ENCODE measurements at places on chromosomes 6 and 20. TPM values are rescaled to one million over a fixed set of nuclear protein-coding genes. Genes with fewer than 3 reads are reported as not detected.
A peak's percentile ranks its signal among the peaks of the same experiment; 100 is the strongest.

The ZC3H12D gene
- total RNA-seq: 2.6 TPM

DNA sequence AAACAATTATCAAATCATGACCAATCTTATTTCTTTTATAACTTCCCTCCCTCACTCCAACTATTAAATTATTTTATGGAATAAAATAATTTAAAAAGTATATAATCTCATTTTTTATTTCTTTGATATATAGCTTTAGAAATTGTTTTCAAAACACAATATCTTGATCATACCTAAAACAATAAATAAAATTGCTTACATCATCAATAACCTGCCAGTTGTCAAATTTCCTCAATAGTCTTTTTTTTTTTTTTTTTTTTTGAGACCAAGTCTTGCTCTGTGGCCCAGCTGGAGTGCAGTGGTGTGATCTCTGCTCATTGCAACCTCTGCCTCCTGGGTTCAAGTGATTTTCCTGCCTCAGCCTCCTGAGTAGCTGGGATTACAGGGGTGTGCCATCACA, 60.1 kb upstream of the ELOVL5 start:
- no peak for DNase-seq

The COL21A1 gene
- 9.4 TPM for total RNA-seq

DNA sequence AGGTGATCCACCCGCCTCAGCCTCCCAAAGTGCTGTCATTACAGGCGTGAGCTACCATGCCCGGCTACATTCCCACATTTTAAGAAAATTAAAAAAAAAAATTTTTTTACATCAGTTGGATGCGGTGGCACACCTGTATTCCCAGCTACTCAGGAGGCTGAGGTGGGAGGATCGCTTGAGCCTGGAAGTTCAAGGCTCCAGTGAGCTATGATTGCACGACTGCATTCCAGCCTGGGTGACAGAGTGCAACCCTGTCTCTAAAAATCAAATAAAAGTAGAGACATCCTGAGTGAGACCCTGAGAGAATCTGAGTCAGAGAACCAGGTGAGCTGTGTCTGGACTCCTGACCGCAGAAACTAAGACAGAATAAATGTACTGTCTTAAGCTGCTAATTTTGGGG, 38.8 kb downstream of the PIM1 start:
- DNase-seq: no peak

DNA sequence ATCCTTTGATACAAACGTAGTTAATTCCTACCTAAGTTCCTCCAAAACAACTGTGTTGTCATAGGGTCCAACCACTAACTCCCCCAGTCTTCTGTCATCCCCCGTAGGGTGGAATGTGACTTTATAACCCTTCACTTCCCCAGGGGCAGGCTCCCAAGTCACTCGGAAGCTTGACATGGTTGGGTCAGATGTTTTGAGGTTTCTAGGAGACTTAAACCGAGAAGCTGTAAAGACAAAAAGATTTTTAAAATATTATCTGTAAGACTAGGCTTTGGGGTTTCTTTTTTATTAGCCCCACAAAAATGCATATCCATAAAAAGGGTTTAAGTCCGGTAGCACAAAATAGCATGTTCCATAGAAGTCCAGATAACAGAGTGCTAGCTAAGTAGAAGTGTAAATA, 50.2 kb downstream of the COL12A1 start:
- no peak for DNase-seq

DNA sequence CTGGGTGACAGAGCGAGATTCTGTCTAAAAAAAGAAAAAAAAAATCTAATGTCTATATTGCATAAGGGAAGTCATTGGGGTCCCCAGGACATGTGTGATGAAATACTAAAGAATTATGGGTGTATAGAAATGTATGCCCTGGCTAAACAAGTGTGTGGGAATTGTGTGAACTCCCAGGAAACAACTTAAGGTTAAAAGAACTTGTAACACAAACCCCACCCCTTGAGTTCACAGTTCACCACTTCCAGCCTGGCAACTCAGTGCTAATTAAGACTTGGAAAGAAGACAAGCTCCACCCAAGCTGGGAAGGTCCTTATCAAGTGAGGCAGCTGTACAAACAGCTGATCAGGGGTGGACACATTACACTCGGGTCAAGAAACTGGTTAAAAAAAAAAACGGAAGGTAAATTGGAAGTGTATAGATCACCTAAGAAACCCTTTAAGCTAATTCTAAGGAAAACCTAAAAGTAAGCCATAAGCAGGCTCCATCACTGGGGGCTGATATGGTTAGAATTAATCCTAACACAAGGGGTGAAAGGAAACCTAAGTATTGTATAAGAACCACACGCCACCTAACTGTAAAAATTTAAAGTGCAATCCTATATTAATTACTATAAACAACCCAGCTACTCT, 25.2 kb downstream of the HLA-A start:
- no peak for DNase-seq

The MEP1A gene
- total RNA-seq: 0.41 TPM

The RIPPLY2 gene
- not detected for total RNA-seq

The ELOVL4 gene
- total RNA-seq: 0.24 TPM

- no peak for DNase-seq
These were observed 13.3 kb downstream of the NFATC2 start for GRCh38 chr20:51529081-51529681.

The RHAG gene
- total RNA-seq: not detected

DNA sequence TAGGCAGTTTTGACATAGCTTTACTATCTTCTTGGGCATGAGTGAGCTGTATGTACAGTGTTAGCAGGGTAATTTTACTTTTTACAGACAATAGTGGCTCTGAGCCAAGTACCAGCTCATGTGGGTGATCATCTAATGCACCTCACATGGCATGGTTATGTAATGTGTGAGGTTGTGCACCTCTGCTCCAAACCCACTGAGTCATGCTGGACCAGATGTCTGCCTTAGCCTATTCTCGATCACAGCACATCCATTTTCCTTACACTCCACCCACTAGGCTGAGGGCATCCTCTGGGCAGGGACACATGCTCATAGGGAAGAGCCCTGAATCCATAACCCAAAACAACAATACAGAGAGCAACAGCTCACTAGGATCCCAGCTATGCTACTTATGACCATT, 71.6 kb upstream of the FBXL4 start:
- no peak for DNase-seq

DNA sequence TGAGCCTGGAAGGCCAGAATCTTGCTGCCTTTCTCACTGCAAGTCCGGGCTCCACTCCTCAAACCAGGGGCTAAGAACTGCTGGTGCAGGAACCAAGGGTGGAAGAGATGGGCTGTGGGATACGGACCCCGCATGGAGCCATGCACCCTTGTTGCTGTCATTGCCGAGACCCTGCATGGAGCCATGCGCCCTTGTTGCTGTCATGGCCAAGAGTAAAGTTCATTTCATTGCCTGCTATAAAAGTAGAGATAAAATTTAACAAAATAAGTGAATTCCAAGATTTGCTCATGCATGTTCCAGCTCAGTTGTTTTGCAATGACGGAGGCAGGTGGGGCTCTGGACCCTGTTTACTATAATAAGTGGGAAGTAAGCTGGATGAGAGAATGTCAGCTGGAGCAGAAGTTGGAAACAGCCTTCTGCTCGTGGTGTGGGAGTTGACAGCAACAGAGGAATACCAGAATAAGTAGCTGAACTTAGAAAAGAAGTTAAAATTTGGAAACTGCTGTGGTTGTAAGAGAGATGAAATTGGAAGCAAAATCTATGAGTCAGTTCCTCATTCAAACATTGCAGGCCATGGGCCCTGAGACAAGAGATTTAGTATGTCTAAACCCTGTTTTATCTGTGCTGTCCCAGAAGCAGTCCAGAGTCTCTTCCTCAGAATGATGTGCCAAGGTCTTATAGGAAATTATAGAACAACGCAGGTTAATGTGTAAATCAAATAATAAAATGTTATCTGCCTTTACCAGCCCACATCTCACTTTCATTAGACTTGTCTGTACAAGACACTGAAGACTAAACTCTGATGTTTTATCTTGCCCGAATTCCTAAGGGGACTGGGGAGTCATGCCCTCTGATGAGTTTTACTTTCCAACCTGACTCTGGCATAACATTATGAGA, 15.8 kb upstream of the THBS2 start:
- no peak for DNase-seq

DNA sequence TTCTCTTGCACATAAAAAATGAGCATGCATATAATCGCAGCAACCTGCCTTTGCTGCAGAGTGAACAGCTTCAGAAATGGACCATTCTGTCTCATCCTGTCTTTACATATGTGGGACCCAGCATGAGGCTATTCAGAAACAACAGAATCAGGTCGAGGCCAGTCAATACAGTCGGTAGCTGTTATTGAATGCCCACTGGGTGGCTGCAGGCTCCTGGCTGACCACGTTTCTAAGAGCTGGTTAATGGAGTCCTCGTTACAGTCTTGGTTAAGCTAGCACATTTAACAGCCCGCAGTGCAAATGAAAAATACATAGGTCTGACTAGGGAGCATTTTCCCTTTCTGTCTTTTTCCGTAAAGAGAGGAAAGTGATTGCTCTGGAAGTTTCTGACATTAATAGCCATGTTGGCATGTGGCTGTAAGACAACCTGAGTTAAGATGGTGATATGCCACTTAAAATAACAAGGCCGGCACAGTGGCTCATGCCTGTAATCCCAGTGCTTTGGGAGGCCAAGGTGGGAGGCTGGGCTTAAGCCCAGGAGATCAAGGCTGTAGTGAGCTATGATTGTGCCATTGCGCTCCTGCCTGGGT, 75.0 kb downstream of the SHLD1 start:
- no peak for DNase-seq

The MYCT1 gene
- 18.0 TPM for total RNA-seq

- DNase-seq: no peak
These were observed 32.1 kb upstream of the SLC22A1 start for GRCh38 chr6:160089534-160089897.

The MAPK13 gene
- 71.7 TPM for total RNA-seq

DNA sequence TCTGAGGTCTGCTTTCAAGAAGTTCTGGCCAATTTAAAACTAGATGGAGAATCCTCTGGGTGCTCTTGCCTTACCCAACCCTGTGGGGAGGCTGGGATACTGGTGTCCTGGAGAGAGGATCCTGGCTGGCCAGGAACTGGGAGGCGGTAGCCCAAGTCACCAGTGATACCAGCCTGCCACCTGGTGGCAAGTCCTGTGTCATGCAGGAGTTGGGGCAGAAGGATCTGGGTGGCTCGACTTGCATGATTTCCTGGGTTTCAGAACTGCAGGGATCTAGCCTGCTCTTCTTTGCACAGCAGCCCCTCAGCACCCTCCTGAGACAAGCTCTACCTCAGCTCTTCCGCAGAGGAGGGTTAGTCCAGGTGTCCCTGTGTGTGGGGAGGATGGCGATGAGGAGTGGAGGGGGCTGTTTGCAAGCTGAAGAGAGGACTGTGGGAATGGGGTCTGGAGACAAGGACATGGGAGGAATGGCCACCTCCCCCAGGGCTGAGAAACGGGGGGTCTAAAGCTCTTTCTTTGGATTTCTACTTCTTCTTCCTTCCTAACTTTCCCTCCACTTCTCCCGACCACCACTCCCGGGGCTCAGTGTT, 4.2 kb downstream of the KCNK17 start:
- peak; percentile 74 for DNase-seq

The ZNF334 gene
- 4.7 TPM for total RNA-seq

DNA sequence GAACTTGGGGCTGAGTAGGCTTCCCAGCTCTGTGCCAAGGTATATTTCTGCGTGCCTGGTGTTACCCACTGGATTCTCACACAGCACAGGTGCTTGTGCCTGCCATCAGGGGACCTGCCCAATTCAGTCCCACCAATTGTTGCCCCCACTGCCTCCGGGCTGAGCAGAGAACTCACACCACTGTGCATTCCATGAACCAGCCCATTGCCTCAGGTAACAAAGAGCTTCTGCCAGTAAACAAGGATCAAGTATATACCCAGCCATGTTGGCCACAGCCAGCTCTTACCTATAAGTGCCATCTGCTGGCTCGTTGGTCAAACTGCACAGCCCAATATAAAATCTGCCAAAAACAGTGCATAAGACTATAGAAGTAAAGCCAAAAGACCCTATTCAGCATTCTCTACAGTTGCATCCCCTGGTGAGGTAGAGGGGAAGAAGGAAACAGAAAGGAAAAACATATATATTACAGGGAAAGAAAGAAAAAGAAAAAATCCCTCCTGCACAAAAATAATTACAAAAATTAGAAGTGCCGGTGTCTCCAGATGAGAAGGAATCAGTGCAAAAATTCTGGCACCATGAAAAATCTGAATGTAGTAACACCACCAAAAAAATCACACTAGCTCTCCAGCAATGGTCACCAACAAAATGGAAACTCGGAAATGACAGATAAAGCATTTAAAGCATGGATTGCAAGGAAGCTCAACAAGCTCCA, 241.4 kb downstream of the IBTK start:
- peak; percentile 18 for DNase-seq

GRCh38 chr6:52392944-52393343, 27.2 kb upstream of the EFHC1 start:
- DNase-seq: no peak

The LHFPL5 gene
- total RNA-seq: not detected

DNA sequence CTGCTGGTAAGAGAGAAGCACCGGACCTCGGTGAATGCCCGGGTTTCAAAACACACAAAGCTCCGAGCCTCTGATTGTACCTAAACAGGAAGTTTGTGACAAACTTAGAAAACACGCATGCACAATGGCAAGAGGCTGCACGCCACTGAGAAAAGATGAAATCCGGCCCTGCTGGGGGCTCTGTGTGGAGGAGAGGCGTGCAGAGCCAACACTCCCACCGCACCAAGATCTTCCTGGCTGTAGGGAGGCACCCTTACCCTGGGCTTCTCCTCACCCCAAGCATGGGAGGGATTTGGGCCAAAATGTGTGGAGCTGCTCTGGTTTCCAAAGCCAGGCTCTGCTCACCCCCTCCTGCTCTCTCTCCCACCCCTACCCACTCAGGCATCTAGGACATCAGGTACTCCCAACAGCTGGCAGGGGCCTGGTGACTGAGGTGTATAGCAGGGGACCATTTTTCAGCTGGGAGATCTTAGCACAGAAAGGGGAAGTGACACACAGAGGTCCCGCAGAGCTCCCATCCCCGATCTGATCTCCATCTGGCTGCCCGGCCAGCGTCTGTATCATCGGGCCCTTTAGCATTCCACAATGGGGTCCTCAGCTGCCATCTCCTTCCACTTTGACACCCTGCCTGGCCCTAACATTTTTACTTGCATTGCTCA, 84.2 kb downstream of the TRERF1 start:
- DNase-seq: peak; percentile 55

GRCh38 chr6:109202409-109203264, 107.3 kb downstream of the CEP57L1 start:
- DNase-seq: no peak

The SIRPG gene
- 0.97 TPM for total RNA-seq

The FOXF2 gene
- total RNA-seq: 13.2 TPM

DNA sequence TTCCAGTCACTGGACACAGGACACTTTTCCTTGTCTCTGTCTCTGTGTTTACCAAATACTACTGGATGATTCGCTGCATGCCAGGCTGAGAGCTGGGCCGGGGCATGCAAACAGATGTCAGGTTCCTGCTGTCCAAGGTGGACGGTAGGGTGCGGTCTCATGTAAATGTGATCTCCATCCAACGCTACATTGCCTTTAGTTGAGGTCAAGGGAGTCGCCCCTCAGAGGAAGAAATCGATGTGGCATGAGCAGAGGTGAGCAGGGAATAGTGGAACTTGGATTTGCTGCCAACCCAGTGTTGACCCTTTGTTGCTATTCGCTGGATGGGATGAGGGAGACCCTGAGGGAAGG, 9.8 kb upstream of the TOX2 start:
- DNase-seq: no peak

All from lower lobe of right lung (tissue), 2 donors.